SK-N-MC (cell line): ENCODE measurements at places on chromosomes 1 and 21.

- no peak for DNase-seq
Observed at GRCh38 chr1:90726425-90726985, 9.4 kb upstream of the BARHL2 start.

- no peak for DNase-seq
Observed at GRCh38 chr1:22711071-22711470, 432 bp downstream of the EPHB2 start.

DNA sequence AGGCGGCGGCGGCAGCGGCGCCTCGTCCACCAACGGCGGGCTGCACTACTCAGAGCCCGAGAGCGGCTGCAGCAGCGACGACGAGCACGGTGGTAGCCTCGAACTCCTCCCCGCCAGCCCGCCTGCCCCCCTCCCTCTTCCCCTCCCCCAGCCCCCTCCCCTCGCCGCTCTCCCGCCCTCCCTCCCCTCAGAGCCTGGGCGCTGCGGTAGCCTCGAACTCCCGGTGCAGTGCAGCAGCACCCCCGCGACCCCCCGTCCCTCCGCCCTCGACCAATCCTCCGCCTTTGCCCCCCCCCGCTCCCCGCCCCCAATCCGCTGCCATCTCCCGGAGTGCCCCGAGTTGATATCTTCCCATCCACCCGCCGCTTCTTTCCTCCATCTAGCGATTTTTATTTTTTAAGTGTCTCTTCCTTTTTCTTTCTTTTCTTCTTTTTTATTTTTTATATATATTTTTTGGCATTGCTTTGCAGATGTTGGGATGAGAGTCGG lies 516 bp downstream of the RCOR3 start:
- DNase-seq = no peak

- DNase-seq = no peak
Observed at GRCh38 chr1:19737104-19737825, 62.5 kb downstream of the TMCO4 start.

- no peak for DNase-seq
Observed at GRCh38 chr1:207811920-207812720, 60.3 kb downstream of the CD46 start.

DNA sequence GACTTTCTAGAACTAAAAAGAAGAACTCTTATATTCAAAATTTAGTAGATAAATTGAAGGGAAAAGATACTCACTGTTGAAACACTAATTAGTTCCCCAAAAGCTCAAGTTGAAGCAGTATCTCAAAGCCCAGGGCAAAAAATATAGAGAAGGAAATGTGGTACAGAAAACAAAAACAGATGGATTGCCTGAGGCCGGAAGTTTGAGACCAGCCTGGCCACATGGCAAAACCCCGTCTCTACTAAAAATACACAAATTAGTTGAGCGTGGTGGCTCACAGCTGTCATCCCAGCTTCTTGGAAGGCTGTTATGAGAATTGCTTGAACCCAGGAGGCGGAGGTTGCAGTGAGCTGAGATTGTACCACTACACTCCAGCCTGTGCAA lies 36.0 kb downstream of the FAM177B start:
- no peak for DNase-seq

DNA sequence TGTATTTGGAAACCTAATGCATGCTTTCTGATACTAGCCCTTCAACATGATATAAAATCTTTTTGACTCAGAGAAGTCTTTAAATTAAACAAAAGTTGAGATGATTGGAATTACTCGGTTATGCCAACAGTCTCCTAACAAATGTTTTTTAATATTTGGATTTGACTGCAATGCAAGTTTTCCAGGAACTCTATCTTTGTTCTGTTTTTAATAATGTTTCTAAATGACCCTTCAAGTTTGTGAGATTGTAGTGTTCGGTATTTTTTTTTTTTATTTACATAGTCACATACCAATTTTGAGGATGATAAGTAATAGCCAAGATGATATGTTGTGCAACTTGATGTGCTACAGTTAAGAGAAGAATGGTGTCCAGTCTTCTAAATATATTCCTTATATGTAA lies 258.0 kb downstream of the FMN2 start:
- no peak for DNase-seq

DNA sequence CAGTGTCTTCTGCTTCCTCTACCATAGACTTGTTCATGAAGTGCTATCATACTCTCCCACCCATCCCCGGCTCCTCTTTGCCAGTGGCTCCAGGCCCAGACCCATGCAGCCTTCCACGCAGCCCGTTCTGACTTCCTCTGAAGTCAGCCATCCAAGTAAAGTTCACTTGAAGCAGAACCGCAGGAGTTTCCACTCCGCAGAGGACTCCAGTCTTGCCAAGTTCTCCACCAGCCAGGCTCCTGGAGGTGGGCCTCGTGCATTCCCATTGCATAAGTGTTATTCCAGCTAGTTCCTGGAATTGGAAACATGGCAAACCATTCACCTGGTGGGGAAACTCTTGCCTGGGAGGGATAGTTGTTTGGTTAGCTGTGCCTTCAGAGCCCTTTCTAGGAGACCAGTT lies 185.1 kb downstream of the PLPP3 start:
- DNase-seq = no peak

GRCh38 chr1:109485001-109485400 lies 1.3 kb downstream of the ATXN7L2 start:
- DNase-seq = no peak

GRCh38 chr1:224615861-224616755 lies at the start of gene CNIH3:
CNIH3 (plus strand) TSS chr1:224616317; CDS start chr1:224617175, 858 bp downstream.
- no peak for DNase-seq

- DNase-seq = no peak
Observed at GRCh38 chr1:156244126-156244525, 2.1 kb downstream of the BGLAP start.

- DNase-seq = no peak
Observed at GRCh38 chr1:236090741-236091147, 25.9 kb upstream of the NID1 start.

GRCh38 chr1:178344513-178345091 lies 152.2 kb downstream of the CLEC20A start:
- no peak for DNase-seq

DNA sequence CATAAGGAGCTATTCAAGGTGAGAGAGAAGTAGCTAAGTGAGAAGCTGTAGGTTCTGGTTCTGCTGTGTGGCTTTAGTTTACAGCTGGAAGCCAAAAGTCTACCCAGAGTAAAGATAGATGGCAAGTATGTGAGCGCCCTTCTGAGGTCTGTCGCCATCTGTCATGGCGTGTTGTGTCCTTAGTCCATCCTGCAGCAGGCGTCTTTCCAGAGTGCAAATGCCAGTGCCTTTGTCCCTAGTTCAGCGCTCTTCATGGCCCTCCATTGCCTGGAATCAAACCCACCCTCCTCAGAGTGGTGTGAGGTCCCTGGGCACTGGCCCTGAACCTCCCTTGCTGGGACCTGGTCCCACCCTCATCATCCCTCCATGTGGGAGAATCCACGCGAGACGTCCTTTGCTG lies 96.6 kb downstream of the ADARB1 start:
- DNase-seq = no peak

GRCh38 chr1:58576325-58576726 lies 726 bp downstream of the TACSTD2 start:
- DNase-seq = no peak

- DNase-seq = no peak
Observed at GRCh38 chr1:232675260-232675659, 45.3 kb upstream of the SIPA1L2 start.

DNA sequence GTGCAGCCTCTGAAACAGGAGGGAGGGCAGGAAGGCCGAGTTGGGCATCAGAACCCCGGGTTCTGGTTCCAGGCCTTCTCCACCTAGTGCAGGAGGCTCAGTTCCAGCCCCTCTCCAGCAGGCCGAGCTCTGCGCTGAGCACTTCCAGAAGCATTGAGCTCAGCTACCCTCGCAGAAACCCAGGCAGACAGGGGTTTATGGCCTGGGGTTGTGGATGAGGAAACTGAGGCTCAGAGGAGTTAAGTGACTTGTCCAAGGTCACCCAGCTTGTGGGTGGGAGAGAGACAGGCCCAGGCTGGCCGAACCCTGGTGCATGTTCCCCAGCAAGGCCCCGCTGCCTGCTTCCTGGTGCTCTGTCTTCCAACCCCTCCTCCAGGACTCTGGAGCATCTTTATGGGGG lies 348.9 kb downstream of the PTPRU start:
- DNase-seq = no peak

- no peak for DNase-seq
Observed at GRCh38 chr1:104196136-104196535, 446.4 kb downstream of the AMY1C start.

- no peak for DNase-seq
Observed at GRCh38 chr1:202553560-202554038, 156.7 kb downstream of the SYT2 start.

- no peak for DNase-seq
Observed at GRCh38 chr1:67789551-67789950, 43.7 kb downstream of the GNG12 start.

DNA sequence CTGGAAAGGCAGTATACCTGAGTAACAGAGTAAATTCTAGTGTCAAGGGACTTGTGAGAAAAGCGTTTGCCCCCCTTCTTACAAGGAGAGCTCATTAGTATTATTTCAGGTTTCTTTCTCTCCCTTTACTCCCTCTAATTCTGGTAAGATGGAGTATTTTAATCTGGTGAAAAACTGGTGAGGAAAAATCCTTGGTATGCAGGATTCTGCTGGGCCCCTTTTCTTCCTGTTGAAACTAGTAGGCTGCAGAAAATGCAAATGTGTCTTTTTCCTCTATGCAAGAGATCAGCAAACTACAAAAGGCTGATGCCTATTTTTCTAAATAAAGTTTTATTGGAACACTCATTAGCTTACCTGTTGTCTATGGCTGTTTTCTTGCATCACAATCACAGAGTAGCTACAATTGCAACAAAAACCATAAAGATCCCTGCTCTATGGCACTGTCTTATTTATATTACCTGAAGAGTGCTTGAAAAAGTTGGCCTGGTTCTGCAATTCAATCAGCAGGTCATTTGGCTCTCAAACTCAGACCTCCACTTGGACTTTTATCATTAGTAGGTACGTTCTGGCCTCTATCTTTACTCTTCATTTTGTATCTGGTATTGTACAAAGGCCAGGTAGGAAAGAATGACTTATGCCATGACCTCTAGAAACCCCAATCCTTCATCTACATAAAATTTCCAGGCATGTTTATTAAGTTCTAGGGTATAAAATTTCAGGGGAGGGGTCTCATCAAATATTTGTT lies 109.6 kb downstream of the AKT3 start:
- no peak for DNase-seq

GRCh38 chr1:173954179-173954578 lies 37.1 kb upstream of the SERPINC1 start:
- DNase-seq = no peak

DNA sequence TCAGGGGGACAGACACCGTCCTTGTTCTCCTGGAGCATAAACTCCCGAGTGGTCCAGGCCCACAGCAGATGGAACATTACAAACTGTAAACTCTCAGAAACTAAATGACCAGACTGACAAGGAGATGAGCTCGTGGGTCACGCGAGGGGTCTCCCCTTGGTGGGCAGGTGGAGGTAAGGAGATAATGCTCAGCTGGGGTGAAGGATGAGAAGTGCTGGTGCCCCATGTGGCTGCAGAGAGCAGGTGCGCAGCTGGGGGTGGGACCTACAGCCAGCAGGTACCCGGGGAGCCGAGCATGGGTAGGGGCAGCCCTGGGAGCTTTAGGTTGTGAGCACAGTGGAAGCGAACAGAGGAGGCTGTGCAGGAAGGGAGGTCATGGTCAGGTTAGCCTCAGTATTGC lies 40.1 kb downstream of the AJAP1 start:
- DNase-seq = no peak

- no peak for DNase-seq
Observed at GRCh38 chr1:22957066-22957465, 15.6 kb downstream of the LACTBL1 start.

GRCh38 chr1:212771341-212771740 lies 20.2 kb downstream of the NSL1 start:
- no peak for DNase-seq

- DNase-seq = no peak
Observed at GRCh38 chr1:26239936-26240335, 5.9 kb downstream of the CEP85 start.

DNA sequence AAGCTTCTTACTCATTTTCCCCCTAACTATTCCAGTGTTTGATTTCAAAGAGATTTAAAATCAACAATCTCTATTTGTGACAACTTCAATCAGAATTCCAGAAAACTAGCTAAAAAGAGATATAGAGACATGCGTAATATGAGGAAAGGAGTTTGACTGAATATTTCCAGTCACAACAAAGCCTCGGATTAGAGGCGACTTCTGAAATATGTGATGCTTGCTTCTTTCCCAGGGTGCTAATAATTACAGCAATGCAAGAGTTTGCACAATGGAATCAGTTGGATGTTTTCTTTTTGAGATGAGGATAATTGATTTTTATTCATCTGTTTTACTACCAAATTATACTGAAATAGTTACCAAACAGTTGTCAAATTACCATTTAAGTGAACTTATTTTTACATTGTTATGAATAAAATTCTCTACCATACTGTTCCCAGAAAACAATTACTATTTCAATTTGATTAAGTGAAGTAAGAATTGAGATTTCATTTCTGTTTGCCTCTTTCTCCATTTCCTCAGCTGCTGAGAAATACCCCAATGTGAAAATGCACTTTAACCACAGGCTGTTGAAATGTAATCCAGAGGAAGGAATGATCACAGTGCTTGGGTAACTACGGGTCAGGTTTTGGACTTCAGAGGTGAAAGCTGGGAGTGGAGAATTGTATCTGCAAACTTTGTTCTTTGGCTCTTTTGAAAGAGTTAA lies 28.1 kb downstream of the KMO start:
- no peak for DNase-seq

- DNase-seq = no peak
Observed at GRCh38 chr1:168865850-168866620, 137.0 kb upstream of the DPT start.

DNA sequence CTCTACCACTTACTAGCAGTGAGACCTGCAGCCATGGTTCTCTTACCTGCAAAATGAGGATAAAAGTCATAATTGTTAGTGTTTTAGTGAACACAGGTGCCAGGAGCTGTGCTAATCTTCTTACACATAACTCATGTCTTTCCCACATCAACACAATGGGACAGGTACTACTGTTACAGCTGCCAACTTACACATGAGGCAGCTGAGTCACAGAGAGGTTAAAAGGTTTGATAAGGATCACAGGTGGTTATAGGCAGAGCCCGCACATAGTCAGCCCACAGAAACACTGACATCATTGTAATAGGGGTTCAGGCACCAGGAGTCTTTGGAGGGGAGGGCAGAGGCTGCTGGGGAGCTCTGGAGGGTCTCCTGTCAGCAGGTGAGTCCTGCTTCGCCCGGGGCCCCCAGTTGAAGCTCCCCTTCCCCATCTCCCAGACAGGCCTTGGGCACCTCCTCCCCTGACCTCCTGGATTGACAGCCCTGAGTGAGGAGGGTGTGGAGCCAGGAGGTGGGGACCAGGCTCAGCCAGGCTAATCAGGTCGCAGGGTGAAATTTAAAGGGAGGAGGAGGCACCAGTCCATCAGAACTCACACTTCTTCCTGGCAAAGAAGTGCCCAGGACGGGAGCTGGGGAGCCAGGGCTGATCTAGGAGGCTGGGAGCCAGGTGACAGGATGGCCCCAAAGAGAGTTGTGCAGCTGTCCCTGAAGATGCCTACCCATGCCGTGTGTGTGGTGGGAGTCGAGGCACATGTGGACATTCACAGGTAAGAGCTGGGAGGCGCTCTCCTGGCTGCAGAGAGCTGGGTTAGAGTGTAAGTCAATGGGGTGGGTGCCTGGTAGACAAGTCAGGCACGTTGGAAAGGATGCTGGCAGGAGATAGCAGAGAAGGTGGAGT lies at the start of gene PADI1:
TSS of gene PADI1 (plus strand) at position 583 of the 895 bp plus-strand sequence. CDS start at position 673, 90 bp downstream.
- no peak for DNase-seq
